DMS53 (cell line): ENCODE measurements at places on chromosomes 4 and X.

DNA sequence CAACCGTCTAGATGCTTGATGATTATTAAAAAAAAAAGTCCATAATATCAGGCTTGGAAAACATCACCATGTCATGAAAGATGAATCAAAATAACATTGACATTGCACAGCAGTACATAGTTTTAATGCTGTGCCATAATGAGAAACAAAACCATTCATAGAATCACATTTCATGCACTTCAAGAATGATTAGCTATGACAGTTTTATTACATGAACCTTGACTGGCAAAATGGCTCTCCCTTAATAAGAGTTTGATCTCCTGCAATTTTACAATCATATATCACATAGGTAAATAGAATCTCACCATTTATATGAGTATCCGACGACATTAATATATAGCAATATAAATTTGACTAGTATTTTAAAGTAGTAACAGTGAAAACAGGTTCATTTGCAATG, 49.8 kb downstream of the TECRL start:
- no peak for DNase-seq

GRCh38 chr4:186318481-186318880, 52.5 kb downstream of the F11 start:
- DNase-seq: no peak

GRCh38 chrX:104085919-104086318, 9.9 kb upstream of the TMSB15C start:
- DNase-seq: no peak

- DNase-seq: no peak
These were observed 189.9 kb downstream of the STPG2 start for GRCh38 chr4:97953171-97953941.

DNA sequence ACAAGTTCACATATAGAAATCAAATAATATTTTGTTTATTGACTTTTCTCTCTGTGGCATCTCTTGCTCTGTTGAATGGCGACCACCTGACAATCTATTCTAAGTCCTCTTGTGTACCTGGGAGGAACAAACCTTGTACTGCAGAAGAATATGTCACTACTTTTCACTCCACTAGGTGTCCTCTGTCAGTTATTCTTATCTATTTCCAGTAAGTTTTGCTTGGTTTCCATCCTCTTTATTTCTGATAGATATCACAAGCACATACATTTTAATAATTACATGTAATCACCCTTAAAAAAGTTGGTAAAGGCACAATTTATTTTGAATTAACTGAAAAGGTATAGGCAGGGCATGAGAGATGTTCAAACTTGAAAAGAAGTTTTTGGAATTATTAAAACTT, 238.4 kb downstream of the SNCA start:
- peak; percentile 55 for DNase-seq

GRCh38 chr4:185895866-185896265, 83.9 kb upstream of the SORBS2 start:
- DNase-seq: no peak

GRCh38 chrX:139204898-139205667, 325.5 kb upstream of the F9 start:
- DNase-seq: peak; percentile 89

- DNase-seq: peak; percentile 37
These were observed 2.7 kb downstream of the UTP14A start for GRCh38 chrX:129908636-129909035.

DNA sequence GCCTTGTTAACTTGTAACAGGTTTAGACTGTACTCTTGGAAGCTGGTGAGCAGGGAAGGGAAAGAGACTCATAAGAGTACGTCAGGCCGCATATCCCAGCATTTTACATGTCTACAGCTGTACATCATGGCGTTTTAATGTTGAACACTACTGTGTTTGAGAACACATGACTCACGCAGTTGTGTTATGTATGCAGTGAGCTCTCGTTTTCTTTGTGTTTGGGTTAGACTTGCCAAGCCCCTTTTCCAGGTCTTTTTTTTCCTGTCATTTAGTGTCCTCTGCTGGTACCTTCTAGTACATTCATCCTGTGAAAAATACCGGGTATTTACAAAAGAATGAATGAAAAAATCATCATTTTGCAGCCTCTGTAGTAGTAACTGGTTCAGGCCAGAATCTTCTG, 35.3 kb downstream of the SMS start:
- DNase-seq: peak; percentile 37

GRCh38 chr4:84051639-84052038, 447.5 kb downstream of the NKX6-1 start:
- no peak for DNase-seq

- no peak for DNase-seq
These were observed 124.1 kb upstream of the TBL1X start for GRCh38 chrX:9340598-9341290.

GRCh38 chr4:6021831-6022606, 3.8 kb upstream of the C4orf50 start:
- peak; percentile 46 for DNase-seq

- no peak for DNase-seq
These were observed 47.4 kb downstream of the TMPRSS11E start for GRCh38 chr4:68494688-68495087.

DNA sequence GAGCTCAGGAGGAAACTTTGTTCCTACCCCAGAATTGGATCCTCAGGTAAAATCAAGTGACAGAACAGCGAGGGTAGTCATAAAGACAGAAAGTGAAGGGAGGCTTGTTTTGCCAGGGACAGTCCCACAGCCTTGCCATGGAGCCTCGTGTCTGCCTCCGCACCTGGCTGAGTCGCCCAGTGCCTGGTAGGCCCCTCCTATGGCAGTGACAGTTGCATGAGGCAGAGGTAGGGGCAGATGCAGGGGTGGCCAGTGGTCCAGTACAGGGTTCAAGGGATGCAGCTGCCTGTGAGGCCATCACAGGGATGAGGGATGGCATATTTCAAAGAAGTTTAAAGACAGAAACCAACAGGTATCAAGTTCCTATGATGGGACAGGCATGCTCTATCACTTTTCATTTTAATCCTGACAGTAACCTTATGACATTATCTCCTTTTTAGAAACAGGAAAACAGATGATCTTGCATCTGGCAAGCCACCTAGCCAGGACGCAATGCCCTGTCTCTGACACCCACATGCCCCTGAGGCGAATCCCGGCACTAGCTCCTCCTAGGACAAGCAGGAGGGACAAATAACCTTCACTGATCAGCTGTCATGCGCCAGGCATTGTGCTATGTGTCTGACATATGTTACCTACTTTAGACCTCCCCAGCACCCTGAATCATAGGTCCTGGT, 127.4 kb upstream of the ENPP6 start:
- no peak for DNase-seq

DNA sequence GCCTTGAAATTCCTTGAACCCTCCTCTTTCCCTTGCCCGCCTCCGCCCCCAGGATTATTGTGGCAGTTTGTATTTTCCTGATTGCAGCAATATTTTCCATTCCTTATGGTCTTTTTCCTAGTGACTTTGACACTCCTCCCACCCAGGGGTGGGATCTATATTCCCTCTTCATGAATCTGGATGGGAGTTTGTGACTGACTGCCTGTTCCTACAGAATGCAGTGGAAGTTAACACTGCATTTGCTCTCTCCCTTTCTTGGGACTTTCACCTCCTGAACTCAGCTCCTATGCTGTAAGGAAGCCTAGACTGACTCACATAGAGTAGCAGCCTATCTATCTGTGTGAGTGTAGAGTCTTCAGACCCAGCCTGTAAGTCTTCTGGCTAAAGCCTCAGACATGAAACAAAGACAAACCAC, 2.2 kb downstream of the FUNDC2 start:
- DNase-seq: no peak

DNA sequence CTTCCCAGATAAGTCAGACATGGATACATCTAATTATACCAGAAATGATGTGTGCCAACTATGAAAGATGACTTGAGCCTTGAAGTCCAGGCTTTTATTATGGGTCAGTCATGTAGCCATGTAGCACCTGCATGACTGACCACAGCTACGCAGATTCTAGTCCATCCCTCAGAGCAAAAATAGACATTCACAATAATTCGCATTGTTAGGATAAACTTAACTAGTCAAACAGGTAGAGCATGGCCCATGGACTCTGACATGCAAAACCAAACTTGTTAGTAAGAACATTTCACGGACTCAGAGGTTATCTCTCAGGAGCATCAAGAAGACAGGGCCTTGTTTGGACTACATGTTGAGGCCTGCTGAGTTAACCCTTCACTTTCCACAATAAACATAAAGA, 132.6 kb downstream of the PWWP3B start:
- peak; percentile 46 for DNase-seq

DNA sequence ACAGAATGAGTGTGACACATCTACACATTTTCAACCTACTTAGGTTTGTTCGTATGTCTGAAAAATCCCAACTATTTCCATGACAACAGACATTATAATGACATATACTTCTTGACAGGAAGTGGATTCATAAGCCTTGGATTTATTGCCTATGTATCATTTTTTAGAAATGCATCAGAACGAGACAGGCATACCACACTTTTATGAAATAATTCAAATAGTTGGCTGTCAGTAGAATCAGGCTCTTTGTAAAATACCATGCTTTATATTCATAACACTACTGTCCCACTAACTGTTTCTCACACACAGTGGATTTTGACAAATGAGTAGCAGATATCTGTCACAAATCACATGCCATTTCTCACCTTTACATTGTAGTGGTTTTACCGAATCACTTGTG, 173.2 kb downstream of the BEND2 start:
- no peak for DNase-seq

DNA sequence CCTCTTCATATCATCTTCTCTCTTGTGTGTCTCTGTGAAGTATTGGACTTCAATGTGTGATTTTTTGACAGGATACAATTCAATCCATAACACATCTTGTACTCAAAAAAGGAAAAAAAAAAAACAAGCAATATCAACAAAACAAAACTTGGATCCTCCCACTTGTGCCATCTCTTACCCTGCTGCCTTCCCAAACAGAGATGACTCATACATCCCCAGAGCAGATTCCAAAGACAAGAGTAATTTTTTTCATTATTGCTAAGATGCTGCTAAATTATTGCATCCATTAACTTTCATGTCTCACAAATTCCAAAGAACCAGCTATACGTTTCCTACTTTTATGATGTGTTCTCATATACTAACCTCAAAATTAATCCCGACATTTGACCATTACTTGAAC, 479.2 kb downstream of the GBA3 start:
- DNase-seq: peak; percentile 15

DNA sequence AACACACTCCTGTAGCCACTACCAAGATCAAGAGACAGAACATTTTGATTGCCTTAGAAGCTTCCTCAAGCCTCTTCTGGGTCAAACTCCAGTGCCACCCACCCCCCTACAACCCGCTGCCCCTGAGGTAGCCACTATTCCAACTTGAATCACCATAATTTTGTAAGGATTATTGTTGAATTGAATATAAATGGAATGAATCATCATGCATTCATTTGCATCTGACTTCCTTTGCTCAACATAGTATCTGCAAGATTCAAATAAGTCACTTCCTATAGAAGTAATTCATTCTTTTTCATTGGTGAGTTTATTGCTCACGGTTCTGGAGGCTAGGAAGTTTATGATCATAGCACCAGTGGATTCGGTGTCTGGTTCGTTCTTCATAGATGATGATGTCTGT, 364.2 kb downstream of the SLITRK2 start:
- no peak for DNase-seq

GRCh38 chr4:9812501-9813340, 31.3 kb downstream of the DRD5 start:
- DNase-seq: no peak
